Activated T-helper 17 cell treated with anti-CD3 and anti-CD28 coated beads, Interleukin-2, amount 50 U/mL, for 72 hours (primary cell): ENCODE measurements at places on chromosomes 1 and 21.

DNA sequence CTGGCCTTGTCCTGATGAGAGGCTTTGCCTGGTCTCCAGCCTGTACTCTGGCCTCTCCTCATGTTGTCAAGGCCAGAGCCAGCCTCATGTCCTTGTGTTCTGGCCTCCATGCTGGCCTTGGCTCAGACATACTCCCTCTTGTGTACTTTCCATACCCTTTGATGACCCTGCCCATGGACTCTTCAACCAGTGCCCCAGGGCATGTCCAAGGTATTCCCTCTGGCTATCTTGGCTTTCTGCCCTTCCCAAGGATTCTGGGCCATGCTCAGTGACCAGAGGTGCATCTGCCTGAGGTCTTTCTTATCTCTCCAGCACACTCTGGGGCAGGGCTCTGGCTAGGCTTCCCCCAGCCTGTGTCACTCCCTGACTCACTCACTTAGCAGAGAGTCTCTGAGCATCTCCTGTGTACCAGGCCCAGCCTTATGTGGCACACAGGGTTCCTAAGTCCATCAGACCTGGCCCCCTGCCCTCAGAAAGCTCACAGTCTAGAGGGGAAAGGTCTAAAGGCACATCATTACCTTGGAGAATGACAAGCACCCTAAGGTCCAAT is 141.4 kb upstream of the GRIK3 start:
- no peak for ATAC-seq

GRCh38 chr21:15520811-15521643 is 208.8 kb upstream of the USP25 start:
- no peak for ATAC-seq

DNA sequence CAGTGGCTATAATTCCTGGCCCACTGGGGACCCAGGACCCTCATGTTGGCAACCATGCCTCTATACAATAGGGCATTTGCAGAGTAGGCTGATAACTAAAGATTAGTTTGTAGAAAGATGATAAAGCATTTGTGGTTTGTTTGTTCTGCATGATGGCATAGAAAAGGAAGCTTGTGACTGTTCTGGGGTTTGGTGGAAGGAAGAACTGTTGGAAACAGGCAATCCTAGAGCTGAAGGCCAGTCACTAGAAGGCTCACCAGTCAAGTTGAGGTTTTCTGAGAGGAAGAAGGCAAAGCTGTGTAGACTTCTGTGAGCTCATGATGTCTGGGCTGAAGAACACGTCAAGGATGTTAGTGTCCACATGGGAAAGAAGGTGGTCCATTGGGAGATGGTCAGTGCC is 140.3 kb upstream of the VANGL1 start:
- ATAC-seq = no peak

DNA sequence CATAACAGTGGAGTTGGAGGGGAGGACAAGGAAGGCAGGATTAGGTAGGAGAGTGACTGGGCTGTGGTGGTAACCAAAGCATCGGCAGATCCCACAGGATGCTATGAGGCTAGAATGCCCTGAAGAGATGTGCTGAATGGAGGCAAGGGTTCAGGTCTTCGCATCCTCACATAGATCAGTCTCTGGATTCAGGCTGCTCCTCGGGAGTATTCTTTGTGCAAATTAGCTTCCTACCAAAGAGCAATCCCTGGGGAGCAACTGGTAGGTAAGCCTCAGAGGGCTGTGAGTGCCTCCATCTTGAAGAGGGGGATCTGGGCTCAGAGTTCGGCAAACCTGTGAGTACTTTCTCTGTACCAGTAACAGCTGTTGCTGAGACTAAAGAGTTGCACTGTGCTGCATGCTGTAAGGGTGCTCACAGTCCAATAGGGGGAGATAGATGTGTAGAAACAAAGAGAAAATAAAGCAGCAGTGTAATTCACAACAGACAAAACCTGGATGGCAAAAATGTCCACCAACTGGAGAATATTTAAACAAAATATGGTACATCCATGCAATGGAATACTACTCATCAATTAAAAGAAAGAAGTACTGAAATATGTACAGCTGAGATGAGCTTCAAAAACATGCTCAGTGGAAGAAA is 322.4 kb upstream of the DEPDC1 start:
- no peak for ATAC-seq

GRCh38 chr1:91582431-91582921 is 81.8 kb downstream of the CDC7 start:
- no peak for ATAC-seq

DNA sequence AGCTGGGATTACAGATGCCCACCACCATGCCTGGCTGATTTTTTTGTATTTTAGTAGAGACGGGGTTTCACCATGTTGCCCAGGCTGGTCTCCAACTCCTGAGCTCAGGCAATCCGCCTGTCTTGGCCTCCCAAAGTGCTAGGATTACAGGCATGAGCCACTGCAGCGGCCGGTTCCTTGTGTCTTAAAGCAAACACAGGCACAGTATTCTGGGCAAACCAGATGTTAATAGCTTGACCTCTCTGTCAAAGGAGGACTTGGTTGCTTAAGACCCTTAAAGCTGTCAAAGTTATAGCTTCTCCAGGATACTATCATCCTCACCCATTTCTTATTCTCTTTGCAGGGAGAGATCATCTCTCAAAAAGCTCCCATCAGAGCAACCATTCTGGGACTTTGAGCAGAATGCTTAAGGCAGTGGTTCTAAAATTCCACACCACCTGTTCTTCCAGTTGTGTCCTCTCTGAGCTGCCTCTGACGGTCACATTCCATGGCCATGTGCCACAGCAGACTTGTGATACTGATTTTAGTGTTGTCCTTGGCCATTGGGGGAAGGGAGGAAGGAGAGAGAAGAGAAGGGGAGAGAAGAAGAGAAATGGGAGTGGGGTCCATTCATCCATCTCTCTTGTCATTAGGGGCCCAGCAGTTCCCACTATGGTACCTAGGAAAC is 81.8 kb downstream of the PBX1 start:
- ATAC-seq = no peak
